A549 treated with GW870086 at 1 μM for 4 hours (cell line): ENCODE measurements at places on chromosomes 16 and 17. TPM values are rescaled to one million over a fixed set of nuclear protein-coding genes. Genes with fewer than 3 reads are reported as not detected.

CMTM1 gene
- 0.88 to 1.5 TPM (median 1.3 TPM) in 5 replicates for total RNA-seq

EIF1 gene
- total RNA-seq, result 1,141 to 1,532 TPM (median 1,312 TPM) in 5 replicates

TM4SF5 gene
- 0.40 to 1.3 TPM (median 0.70 TPM) in 5 replicates for total RNA-seq

TSNAXIP1 gene
- 0.29 to 0.53 TPM (median 0.41 TPM) in 5 replicates for total RNA-seq

ST6GALNAC1 gene
- 0.06 to 0.54 TPM (median 0.49 TPM) in 3 of 5 replicates, not detected in the others for total RNA-seq

RNF157 gene
- total RNA-seq, result 7.0 to 11.5 TPM (median 9.4 TPM) in 5 replicates

CIBAR2 gene
- not detected in 5 replicates for total RNA-seq

ACSM2A gene
- not detected in 5 replicates for total RNA-seq

C17orf50 gene
- 0.14 to 0.48 TPM (median 0.30 TPM) in 5 replicates for total RNA-seq

FOXN1 gene
- 0.03 TPM in 2 of 5 replicates, not detected in the others for total RNA-seq

SCGB1C2 gene
- total RNA-seq, result not detected in 5 replicates

MAPK8IP3 gene
- total RNA-seq, result 46.6 to 69.5 TPM (median 57.9 TPM) in 5 replicates

SYCE1L gene
- total RNA-seq, result 4.8 to 8.9 TPM (median 7.2 TPM) in 5 replicates

CACNG5 gene
- not detected in 5 replicates for total RNA-seq

THOC6 gene
- total RNA-seq, result 25.3 to 35.1 TPM (median 31.9 TPM) in 5 replicates

TAC4 gene
- not detected in 5 replicates for total RNA-seq
